Nucleus accumbens (tissue), 56 donors: ENCODE measurements at places on chromosomes 13 and 19.

GRCh38 chr13:41034881-41035280 lies 15.8 kb upstream of the ELF1 start:
- no peak for DNase-seq

DNA sequence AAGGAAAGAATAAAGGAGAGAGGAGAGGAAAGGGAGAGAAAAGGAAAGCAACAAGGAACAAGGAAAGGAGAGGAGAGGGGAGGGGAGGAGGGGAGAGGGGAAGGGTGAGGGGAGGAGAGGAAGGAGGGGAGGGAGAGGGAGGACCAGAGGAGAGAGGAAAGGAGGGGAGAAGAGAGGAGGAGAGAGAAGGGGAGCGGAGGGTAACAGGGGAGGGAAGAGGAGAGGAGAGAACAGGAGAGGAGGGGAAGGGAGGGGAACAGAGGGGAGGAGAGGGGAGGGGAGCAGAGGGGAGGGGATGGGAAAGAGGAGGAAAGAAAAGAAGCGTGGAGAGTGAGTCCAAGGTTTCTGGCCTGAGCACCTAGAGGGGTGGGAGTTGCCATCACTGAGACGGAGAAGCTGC lies 26.7 kb downstream of the FAAP24 start:
- no peak for DNase-seq

DNA sequence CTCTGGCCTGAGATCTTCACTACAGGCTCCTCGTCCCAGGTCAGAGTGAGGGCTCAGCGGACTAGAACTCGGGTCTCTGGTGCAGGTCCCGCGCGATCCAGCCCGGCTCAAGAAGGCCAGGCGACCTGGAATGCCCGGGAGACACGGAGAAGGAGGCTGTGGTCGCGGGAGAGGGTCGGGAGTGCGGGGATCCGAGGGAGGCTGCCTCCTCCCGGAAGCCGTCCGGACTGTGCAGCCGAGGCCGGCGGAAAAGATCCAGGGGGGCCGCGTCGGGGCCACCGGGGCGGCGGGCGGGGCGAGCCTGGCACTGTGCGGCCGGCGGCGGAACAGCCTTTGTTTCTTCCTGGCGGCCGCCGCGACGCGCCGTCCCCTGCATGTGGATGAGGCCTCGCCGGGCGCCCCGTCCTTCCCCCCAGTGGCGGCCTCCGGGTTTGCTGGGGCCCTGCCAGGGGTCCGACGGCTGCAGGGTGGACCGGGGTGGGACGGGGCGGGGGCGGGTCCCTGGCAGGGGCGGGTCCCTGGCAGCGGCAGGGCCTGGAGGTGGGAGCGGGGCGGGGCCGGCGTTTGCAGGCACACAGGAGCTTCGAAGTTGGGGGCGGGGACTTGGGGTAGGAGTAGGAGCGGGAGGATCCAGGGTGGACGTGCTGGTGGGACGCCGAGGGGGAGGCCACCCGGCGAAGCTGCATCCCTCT lies 1.0 kb upstream of the SLC7A10 start:
- no peak for DNase-seq

- DNase-seq: peak; percentile 46
Measured at GRCh38 chr19:15280915-15281683, 48.9 kb upstream of the EPHX3 start.
